Stimulated activated CD4-positive, alpha-beta T cell treated with anti-CD3 and anti-CD28 coated beads, Interleukin-1b, Interleukin-23, amount 100 ng/mL, for 1 hour (primary cell): ENCODE measurements at places on chromosomes 4 and X.

DNA sequence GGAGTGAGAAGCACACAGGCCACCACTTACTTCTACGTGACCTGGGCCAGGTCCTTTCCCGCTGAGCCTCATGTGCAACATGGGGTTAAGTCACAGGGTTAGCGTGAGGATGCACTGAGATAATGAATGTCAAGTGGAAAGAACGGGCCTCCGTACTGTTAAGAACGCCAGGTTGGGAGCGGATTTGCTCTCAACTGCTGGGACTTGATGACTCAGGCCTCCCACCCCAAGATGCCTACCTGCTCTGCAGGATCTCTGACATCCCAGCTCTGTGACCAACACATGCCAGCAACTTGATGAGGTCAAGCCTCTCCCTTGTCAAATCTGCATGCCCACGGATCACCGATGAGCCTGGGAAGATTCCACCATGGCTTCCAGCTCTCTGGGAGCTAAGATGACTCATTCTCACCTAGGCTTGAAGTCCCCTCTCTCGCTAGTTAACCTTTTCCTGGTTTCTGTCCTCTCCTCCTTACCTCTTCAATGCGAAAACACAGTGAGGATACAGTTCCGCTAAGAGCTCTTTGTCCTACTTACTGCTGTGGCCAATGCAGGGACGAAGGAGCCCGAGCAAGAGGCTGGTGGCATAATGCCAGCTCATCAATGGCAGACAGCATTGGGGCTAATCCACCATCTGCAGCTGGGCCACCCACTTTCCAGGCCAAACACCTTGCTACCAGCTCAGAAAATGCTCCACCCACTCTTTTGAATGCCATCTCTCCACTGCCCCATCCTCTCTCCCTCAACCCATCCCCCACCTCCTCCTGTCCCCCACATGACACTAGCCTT lies 67.6 kb downstream of the PJA1 start:
- DNase-seq, result no peak

- no peak for DNase-seq
These were observed 63.2 kb downstream of the ADRA2C start for GRCh38 chr4:3829211-3829955.

- DNase-seq, result no peak
These were observed 871.1 kb upstream of the SLIT2 start for GRCh38 chr4:19380600-19380999.

GRCh38 chr4:6771229-6771671 lies 11.3 kb upstream of the KIAA0232 start:
- no peak for DNase-seq

DNA sequence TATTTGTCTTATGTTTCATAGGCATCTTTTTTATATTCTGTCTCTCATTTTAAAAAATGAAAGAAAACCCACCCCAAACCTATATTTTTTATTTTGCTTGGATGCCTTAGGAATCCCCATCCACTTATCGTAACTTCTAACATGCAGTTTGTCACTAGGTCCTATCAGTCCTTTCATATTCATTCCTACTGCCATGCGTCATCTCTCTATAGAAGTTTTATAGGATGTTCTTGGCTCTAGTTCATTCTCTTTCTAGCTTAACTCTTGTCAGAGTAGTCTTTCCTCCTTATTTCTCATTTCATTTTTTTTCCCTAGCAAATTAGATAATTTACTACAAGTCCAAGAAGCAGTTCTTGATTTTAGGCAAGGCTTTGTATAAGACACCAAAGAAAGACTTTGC lies 92.7 kb downstream of the LARP1B start:
- no peak for DNase-seq

GRCh38 chrX:103149652-103150051 lies 56.7 kb upstream of the NXF3 start:
- no peak for DNase-seq

DNA sequence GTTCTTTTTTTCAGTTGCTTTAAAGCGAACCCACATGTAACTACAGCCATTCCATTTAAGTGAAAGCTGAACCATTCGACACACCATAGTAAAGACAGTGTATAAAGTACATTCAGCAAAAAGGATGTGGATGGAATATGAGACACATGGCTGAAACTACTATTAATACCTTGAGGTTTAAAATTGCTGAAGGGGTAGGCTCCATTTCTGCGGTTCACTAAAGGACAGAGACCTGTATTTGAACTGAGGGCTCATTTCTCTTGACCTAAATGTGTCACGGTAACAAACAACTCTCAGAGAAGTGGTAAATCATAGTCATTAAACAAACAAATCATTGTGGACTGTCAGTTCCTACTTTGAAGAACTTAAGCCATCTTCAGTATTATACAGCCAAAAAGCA lies 1085.6 kb upstream of the TENM3 start:
- no peak for DNase-seq
